ENCODE measurements at places on chromosomes 5 and 9. TPM values are rescaled to one million over a fixed set of nuclear protein-coding genes. Genes with fewer than 3 reads are reported as not detected.

Gene ARL14EPL
- not detected for total RNA-seq

Gene HTR1A
- not detected for total RNA-seq

Gene PCDHB5
- not detected for total RNA-seq

Gene ACOT12
- not detected for total RNA-seq

Gene CAVIN4
- total RNA-seq = 0.17 TPM

Gene BTNL3
- not detected for total RNA-seq

Gene IL4
- 2.5 TPM for total RNA-seq

Gene RANBP17
- not detected for total RNA-seq

Gene IRX1
- total RNA-seq = not detected

Gene FBN2
- total RNA-seq = not detected

Gene IL31RA
- total RNA-seq = not detected

Gene SKP1
- 245 TPM for total RNA-seq

Gene ESM1
- total RNA-seq = not detected

Gene CDH9
- total RNA-seq = not detected

Gene NDUFS6
- 46.7 TPM for total RNA-seq

Gene EPB41L4B
- 0.44 TPM for total RNA-seq

Gene CD72
- total RNA-seq = 13.7 TPM

Gene RMRP
- total RNA-seq = 9,117 TPM

Gene FAM193B
- 59.3 TPM for total RNA-seq

Gene RORB
- 0.02 TPM for total RNA-seq

Gene HACD4
- total RNA-seq = 4.3 TPM

Gene OSTF1
- total RNA-seq = 72.4 TPM

Gene OSMR
- not detected for total RNA-seq

Gene RNF38
- total RNA-seq = 38.0 TPM

Gene GPR150
- 0.44 TPM for total RNA-seq

Gene UBE2QL1
- total RNA-seq = not detected

Gene CCDC152
- 13.4 TPM for total RNA-seq

Gene TAL2
- total RNA-seq = 0.29 TPM

Gene PROB1
- 8.9 TPM for total RNA-seq

Gene ATP6V0E1
- 155 TPM for total RNA-seq

Gene SEMA6A
- not detected for total RNA-seq

Gene LHX2
- total RNA-seq = not detected

Gene ORM2
- total RNA-seq = not detected

Gene IFT74
- total RNA-seq = 11.4 TPM

Gene NPR3
- not detected for total RNA-seq

Gene C9
- not detected for total RNA-seq

Gene ARL15
- total RNA-seq = 5.5 TPM

Gene SPATA31A3
- total RNA-seq = not detected

Gene SPATA31D3
- not detected for total RNA-seq

Gene ENTREP1
- total RNA-seq = not detected

Gene OR1Q1
- total RNA-seq = not detected
